ENCODE measurements at places on chromosomes 6 and 20. TPM values are rescaled to one million over a fixed set of nuclear protein-coding genes. Genes with fewer than 3 reads are reported as not detected.

Gene GABRR1
- not detected for total RNA-seq

DNA sequence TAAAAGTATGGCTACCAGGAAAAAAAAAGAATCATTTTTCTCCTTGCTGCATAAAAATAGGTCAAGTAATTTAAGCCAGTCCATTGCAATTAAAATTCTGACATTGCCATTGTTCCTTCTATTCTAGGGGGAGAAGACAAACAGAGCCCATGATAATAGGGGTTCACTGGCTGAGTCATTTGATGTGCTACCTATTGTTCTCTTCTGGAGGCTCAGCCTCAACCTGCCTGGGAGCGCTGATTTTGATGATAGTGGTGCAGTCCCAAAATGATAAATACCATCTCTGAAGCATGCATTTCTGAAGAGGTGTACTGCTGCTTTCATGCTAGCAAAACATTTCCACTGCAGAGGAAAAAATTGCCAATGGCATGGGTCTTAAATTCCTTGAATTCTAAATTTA is 5.8 kb downstream of the CITED2 start:
- DNase-seq: no peak

DNA sequence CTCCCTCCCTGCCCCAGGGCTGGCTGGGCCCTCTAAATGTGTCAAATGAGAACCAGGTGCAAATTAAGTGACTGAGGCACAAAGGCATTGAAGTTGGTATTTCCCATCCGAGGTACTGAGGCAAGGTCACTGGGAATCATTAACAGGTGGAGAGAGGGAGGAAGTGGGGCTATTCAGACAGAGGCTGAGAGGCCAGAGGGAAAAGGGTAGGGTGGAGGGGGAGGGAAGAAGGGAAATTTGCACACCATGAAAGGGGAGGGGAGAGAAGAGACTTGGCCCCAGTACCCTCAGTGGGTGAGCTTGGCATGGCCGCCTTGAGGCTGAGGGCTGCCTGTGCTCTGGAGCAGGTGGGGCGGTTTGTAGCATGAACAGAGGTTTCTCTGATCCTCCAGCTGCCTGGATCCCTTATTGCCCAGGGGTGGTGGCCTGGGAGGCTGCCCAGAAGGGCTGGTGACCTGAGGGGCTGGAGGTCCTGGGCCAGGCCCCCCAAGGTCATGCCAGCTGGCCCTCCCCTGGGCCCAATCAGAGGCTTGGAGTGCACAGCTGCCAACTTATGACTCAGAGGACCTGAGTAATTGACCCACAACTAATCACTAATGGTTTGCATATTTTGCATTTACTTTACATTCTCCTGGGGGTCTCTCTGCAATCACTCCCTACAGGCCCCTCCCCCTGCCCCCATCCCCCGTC is 40.3 kb upstream of the ZFAND3 start:
- no peak for DNase-seq

DNA sequence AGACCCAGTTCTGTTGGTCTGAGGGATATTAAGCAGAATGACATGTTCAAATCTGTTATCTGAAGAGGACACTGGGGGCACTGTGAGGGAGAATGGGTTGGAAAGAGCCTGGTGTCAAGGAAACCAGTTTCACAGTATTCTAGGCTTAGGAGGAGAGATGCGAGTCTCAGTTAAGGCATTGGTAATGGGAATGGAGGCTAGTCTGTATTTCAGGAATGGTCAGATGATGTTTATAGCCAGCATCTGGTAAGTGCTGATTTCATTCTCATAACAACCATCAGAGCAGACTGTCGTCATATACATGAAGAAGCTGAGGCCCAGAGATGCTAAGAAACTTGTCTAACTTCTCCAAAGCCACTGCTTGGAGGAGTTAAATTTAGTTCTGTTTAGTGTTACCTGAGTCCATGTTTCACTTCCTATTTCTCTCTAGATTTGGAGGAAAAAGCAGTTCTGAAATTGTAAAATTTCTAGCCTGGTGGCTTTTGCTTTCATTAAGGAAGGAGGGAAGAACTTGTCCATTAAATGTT is 242.0 kb downstream of the ARID1B start:
- no peak for DNase-seq

DNA sequence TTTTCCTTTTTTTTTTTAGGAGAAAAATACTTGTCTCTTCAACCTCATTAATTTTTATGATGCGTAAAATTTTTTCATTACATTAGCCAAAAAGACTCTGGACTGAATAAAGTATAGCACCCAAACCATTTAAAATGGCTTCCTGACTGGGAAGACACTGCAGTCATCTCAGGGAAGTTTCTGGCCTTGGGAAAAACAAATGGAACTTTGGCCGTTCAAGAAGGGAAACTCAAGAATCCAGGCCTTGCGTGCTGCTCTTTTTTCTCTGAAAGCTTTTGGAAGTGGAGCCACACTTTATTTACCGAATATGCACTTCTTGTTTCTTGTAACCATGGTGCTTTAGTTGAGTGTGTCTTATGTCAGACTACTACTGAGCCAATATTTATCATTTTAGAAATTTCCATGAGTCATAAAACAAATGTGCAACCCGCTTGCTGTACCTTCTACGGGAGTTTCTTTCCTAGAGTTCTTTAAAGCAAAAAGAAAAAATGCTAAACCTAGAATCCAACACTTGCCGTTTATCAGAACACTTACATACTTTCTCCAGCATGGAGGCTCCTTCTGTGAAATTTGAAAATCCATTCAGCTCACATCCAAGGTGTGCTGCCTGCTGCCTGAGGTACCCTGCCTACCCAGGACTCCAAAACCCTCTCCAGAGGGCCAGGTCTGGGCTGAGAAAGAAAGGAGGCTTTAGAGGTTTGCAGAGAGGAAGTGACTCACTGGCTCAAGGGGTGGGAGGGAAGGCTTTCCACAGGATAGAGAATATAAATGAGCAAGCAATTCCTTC is 11.5 kb upstream of the DSTN start:
- peak; percentile 94 for DNase-seq

DNA sequence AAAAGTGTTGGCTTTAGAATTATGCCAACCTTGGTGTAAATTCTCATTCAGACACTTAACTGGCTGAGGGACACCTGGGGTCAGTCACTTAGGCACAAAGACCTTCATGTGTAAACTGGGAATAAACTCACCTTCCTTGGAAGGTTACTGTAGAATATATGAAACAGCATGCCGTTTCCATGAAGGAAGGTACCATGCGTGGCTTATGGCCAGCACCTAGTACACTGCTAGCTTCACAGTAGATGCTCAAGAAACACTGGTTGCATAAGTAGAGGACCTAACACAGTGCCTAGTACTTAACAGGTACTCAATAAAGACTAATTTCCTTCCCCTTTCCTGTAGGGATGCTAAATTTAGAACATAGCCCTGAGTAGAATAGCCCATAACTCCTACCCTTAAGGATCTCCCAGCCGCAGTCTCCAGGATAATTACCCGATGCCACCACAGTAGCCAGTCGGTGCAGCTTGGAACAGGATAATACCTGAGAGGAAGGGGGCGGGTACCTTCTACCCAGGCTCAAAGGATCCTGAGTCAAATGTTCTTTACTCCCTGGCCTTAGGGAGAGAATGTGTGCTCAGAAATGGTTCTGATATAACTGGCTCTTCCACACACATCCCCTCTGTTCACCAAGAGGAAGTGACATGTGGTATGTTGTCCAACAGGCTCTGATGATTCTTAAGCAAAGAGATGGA is 3.6 kb downstream of the BCL2L1 start:
- no peak for DNase-seq

Gene PXDC1
- total RNA-seq: 52.7 TPM

Gene APOBEC2
- total RNA-seq: not detected

Gene FAM209B
- not detected for total RNA-seq

GRCh38 chr20:49510562-49511122 is 28.2 kb upstream of the KCNB1 start:
- DNase-seq: peak; percentile 96

DNA sequence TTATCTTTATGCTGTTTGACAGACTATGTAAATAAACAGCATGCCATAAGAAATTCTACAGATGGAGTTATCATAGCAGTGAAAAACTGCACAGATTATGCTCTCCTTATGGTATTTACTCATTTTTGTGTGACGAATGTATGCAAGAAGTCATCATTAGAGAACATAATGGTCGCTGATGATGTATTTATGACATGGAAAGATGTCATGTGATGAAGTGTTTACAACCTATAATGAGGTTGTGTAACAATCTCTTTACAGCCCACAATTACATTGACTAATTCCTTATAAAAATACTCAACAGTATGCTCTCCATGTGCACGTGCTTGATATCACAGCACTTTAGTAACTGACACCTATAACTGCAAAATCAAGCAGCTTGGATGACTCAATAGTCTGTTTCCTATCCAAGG is 192.4 kb downstream of the BMP2 start:
- peak; percentile 86 for DNase-seq

DNA sequence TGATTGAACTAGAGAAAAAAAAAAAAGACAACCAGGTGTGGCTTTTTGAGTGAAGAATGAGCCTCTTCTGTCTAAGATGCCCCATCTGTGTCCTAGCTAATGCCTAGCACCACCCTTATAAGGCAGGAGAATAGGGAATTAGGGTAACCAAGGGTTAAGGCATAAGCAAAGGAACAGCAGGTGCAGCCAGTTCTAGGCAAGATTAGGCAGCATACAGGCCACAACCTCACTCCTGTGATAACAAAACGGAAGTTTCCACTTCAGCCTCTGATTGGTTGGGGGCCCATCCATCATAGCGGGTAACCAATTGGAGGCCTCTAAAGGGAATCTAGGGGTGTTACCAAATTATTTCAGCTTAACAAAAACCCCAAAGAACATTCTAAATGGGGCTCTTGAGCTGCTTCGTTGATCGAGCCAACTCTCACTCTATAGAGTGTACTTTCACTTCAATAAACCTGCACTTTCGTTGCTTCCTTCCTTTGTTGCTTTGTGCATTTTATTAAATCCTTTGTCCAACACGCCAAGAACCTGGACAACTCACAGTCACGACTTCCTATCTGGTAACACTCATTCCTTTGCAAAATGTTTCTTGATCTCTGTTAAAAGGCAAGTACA is 61.9 kb upstream of the TAGAP start:
- peak; percentile 48 for DNase-seq

Gene HMGCLL1
- 0.51 TPM for total RNA-seq

Gene CYP21A2
- not detected for total RNA-seq

Gene DOK5
- 16.9 TPM for total RNA-seq

DNA sequence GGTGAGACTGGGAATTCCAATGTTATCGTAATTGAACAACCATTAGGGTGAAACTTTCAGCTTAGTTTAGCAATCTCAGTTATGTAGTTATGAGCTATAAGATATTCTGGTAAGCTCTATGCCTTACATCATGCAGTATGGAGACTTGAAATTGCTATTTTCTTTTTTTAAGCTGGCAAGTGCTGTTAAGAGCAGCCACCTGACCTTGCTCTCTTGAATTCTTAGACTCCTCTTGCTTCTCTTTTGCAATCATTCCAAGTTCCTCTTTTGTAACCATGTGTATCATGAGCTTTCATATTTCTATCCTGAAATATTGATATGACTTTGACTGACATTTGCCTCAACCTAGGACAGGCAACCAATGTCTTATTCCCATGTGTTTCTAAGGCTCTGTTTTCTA is 446.3 kb upstream of the SLC35B3 start:
- DNase-seq: no peak

Gene TMEM200A
- total RNA-seq: 44.2 TPM

- no peak for DNase-seq
These were observed 87.2 kb downstream of the BMP7 start for GRCh38 chr20:57179265-57179664.

GRCh38 chr6:81759782-81760181 is 7.3 kb upstream of the TENT5A start:
- DNase-seq: peak; percentile 52

Gene WFDC12
- not detected for total RNA-seq

GRCh38 chr6:153003366-153003690 is 819 bp upstream of the MTRF1L start:
- no peak for DNase-seq

DNA sequence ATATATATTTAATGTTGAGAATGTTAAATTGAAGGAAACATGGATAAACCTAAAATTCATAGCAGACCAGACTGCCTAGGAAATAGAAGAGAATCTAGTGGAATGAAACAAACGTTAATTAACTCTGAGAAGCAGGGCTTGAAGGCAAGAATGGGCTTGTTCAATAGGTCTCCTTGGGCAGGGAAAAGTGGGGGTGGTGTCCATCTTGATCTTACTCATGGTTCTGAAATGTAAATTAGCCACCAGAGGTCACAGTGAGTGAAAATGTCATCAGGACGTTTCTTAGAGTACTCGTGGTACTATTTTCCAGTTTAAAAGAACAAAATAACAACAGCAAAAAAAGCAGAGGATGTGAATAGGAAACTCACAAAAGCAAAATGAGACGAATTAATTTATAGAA is 66.8 kb upstream of the BTBD3 start:
- peak; percentile 56 for DNase-seq

DNA sequence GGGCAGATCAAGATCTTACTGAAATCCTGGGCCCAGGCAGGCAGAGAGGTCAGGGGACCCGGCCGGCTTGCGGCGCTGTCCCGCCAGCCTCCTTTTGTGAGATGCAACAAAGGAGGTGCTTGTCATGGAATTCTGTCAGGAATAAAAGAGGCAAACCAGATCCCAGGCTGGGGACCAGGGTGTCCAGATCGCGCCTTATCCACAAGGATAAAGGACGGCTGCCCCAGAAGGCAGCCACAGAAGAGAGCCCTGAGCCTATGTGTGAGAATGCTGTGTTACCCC is 42.6 kb upstream of the CDH22 start:
- no peak for DNase-seq

- DNase-seq: peak; percentile 51
These were observed 246.8 kb downstream of the MYLK4 start for GRCh38 chr6:2503816-2504494.

Gene DEFB114
- total RNA-seq: not detected

- DNase-seq: no peak
These were observed 728 bp downstream of the PSMA7 start for GRCh38 chr20:62142252-62143080.
